ENCODE measurements at places on chromosomes 7 and 10.

- H3K27me3 ChIP-seq: no peaks in the 10 kb centered on the region
- no peak overlapping the region for H3K27ac ChIP-seq
These were observed 97.6 kb downstream of the CCNY start for GRCh38 chr10:35433851-35434426.

GRCh38 chr7:25659841-25660240 lies 431.6 kb upstream of the NPVF start:
- no peak overlapping the region for H3K4me3 ChIP-seq
- no peak for DNase-seq
- H3K27me3 ChIP-seq: no peaks in the 10 kb centered on the region
- no peak overlapping the region for H3K27ac ChIP-seq
- no peaks in the 10 kb centered on the region for H3K36me3 ChIP-seq

DNA sequence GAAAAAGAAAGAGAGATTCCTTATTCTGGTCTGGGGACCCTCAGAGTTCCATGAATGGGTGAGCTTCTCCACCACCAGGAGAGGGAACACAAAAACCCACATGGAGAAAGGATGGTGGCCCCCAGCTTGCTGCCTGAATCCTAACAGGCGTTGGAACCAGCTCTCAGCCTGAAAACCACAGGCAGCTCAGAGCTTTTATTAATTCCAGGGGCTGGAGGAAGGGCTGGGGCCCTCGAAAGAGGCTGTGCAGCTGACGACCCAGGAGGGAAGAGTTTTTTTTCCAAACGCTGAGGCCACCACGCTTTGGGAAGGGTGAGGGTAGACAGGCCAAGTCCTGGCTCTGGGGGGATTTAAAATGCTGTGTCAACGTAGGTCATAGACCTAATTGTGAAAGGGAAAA lies 10.8 kb upstream of the ELN start:
- no peak overlapping the region for H3K27ac ChIP-seq
- DNase-seq: no peak
- no peak overlapping the region for H3K4me3 ChIP-seq
- no peaks in the 10 kb centered on the region for H3K27me3 ChIP-seq
- H3K36me3 ChIP-seq: no peaks in the 10 kb centered on the region
- H3K4me1 ChIP-seq: peaks cover 14% of the 10 kb centered on the region

DNA sequence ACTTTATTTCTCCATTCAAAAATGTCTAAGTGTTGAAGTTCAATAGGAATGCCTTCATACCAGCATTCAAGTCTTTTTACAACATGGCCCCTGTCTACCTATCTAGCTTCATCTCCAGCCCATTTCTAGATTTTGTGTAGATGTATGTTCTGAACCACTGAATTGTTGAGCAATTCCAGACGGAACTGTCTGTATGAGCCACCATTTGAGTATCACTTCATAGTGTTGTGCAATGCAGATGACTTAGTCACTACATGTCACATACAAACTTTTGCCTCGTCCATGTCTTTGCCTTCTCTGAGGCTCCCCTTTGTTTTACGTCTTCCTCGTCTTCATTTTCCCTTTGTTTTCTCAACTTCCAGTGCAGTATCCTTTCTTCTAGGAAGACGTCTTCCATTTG lies 118.1 kb downstream of the INHBA start:
- no peaks in the 10 kb centered on the region for H3K36me3 ChIP-seq
- H3K4me1 ChIP-seq: no peaks in the 10 kb centered on the region
- DNase-seq: no peak
- H3K27me3 ChIP-seq: no peaks in the 10 kb centered on the region

- DNase-seq: no peak
- peaks cover 11% of the 10 kb centered on the region for H3K36me3 ChIP-seq
- H3K4me1 ChIP-seq: peaks cover 14% of the 10 kb centered on the region
- no peak overlapping the region for H3K4me3 ChIP-seq
- no peaks in the 10 kb centered on the region for H3K27me3 ChIP-seq
These were observed 11.5 kb downstream of the C10orf71 start for GRCh38 chr10:49310460-49310859.

- H3K4me3 ChIP-seq: no peak overlapping the region
- H3K36me3 ChIP-seq: no peaks in the 10 kb centered on the region
- H3K27me3 ChIP-seq: no peaks in the 10 kb centered on the region
- peak; percentile 64 for DNase-seq
- H3K4me1 ChIP-seq: no peaks in the 10 kb centered on the region
These were observed 433.7 kb upstream of the MGMT start for GRCh38 chr10:129033340-129033739.
